ENCODE measurements at places on chromosomes 2 and 18. TPM values are rescaled to one million over a fixed set of nuclear protein-coding genes. Genes with fewer than 3 reads are reported as not detected.

DNA sequence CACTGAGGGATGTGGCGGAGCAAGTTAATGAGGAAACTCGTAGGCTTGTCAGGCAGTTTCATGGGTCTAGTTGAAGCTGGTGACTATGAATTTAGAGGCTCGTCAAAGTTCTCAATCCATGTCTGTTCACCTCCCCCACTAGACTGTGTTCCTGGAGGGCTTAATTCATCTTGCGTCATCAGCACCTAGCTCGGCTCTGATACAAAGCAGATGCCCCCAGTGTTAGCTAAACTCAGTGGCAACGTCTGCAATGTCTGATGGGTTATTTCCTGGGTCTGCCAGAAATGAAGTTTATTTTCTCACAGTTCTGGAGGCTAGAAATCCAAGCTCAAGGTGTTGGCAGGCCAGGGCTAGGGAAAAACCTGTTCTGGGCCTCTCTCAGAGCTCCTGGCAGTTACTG lies 140.6 kb downstream of the PID1 start:
- DNase-seq = no peak
- no peak overlapping the region for H3K4me3 ChIP-seq
- H3K36me3 ChIP-seq = no peaks in the 10 kb centered on the region
- no peaks in the 10 kb centered on the region for H3K27me3 ChIP-seq
- no peaks in the 10 kb centered on the region for H3K4me1 ChIP-seq

GRCh38 chr18:27887711-27888495 lies 289.0 kb downstream of the CDH2 start:
- no peak overlapping the region for H3K4me3 ChIP-seq
- no peak overlapping the region for H3K27ac ChIP-seq
- DNase-seq = no peak
- no peaks in the 10 kb centered on the region for H3K27me3 ChIP-seq
- H3K4me1 ChIP-seq = no peaks in the 10 kb centered on the region

GRCh38 chr2:224532931-224533330 lies 52.2 kb downstream of the CUL3 start:
- H3K36me3 ChIP-seq = peaks cover 40% of the 10 kb centered on the region
- H3K27ac ChIP-seq = peak overlapping the region; percentile 22
- no peaks in the 10 kb centered on the region for H3K27me3 ChIP-seq
- peaks cover 36% of the 10 kb centered on the region for H3K4me1 ChIP-seq
- DNase-seq = no peak
- H3K4me3 ChIP-seq = no peak overlapping the region

- H3K27ac ChIP-seq = no peak overlapping the region
- H3K27me3 ChIP-seq = peaks cover 13% of the 10 kb centered on the region
- no peak for DNase-seq
- H3K36me3 ChIP-seq = no peaks in the 10 kb centered on the region
- no peak overlapping the region for H3K4me3 ChIP-seq
- no peaks in the 10 kb centered on the region for H3K4me1 ChIP-seq
These were observed 2.2 kb downstream of the AQP4 start for GRCh38 chr18:26863122-26863879.

DNA sequence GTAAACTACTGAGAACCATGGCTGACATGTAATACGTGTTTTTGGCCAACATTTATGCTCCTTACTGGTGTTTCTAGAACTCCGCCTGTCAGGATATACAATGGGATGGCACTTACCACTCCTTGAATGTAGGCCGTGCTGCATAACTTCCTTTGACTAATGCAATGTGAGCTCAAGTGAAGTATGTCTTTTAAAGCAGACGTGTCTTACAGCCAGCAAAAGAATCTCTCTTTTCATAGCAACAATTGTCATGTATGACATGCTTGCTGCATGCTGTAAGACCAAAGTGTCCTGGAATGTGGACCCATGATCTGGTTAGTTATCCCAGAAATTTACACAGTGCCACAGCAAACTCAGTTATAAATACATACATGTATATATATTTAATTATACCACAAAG lies 1202.7 kb upstream of the PIK3C3 start:
- no peaks in the 10 kb centered on the region for H3K36me3 ChIP-seq
- H3K4me3 ChIP-seq = no peak overlapping the region
- H3K27me3 ChIP-seq = no peaks in the 10 kb centered on the region
- no peak overlapping the region for H3K27ac ChIP-seq

DNA sequence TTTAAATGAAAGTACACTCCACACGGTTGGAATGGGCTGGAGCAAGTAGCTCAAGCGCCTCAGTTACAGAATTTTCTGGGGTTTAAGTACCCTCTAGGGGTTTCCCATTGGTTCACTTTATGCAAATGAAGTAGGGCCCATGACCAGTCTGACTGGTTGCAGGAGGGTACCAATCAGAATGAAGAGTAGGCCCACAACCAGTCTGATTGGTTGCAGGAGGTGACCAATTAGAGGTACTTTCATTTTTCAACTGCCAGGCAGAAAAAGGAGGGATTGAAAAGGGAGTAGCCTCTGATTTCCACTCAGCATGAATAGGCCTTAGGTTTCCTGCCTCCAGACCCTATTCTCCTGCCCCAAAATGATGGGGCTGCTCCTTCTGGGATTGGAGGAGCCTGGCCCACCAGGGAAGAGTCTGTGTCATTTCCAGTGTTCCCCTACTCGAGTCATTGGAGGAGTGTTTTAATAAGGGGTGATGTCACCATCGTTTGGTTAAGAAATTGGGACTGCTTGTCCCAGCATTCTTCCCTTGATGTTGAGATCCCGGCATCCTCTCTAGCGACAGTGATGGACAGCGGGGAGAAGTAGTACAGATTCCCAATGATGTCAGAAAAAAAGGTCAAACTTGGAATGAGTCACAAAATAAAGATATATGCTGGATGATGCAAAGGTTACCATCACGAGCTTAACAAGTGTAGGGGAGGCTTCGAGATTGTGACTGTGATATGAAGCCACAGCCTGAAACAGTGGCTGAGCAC lies 210.4 kb downstream of the SH3BP4 start:
- no peak overlapping the region for H3K4me3 ChIP-seq
- H3K27me3 ChIP-seq = no peaks in the 10 kb centered on the region
- no peak overlapping the region for H3K27ac ChIP-seq
- H3K36me3 ChIP-seq = no peaks in the 10 kb centered on the region
- DNase-seq = no peak
- no peaks in the 10 kb centered on the region for H3K4me1 ChIP-seq

GRCh38 chr2:200600549-200601225 lies 14.9 kb downstream of the AOX1 start:
- H3K4me1 ChIP-seq = no peaks in the 10 kb centered on the region
- H3K27me3 ChIP-seq = peaks cover 33% of the 10 kb centered on the region
- H3K4me3 ChIP-seq = no peak overlapping the region
- H3K27ac ChIP-seq = no peak overlapping the region

DNA sequence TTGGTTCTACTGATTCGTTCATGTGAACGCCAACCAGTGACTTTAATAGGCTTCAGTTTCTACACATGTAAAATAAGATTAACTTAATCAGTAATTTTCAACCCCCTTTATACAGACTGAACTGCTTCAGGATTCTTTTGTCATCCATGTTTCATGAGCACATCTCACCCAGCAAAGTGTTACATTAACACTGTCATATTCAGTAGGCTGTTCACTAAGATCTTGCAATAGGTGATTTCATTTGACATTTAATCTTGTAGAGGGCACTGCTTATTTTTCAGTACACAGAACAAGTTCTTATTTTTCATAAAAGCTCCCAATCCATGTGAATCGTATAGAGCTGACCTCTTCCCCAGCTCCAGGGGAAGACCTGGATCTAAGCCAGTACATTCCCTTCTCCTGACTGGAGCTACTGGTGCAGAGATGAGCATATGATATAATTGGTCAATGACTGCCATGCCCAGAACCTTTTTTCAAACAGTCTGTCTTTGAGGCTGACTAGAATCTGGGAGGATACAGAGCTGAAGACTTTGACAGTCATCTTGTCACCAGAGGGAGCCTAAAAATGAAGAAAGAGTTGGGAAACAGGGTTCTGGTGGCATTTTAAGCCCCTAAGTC lies 72.2 kb upstream of the CHRNA1 start:
- no peak for DNase-seq
- H3K27ac ChIP-seq = no peak overlapping the region
- H3K36me3 ChIP-seq = peaks cover 12% of the 10 kb centered on the region
- peaks cover 21% of the 10 kb centered on the region for H3K4me1 ChIP-seq
- no peaks in the 10 kb centered on the region for H3K27me3 ChIP-seq

DNA sequence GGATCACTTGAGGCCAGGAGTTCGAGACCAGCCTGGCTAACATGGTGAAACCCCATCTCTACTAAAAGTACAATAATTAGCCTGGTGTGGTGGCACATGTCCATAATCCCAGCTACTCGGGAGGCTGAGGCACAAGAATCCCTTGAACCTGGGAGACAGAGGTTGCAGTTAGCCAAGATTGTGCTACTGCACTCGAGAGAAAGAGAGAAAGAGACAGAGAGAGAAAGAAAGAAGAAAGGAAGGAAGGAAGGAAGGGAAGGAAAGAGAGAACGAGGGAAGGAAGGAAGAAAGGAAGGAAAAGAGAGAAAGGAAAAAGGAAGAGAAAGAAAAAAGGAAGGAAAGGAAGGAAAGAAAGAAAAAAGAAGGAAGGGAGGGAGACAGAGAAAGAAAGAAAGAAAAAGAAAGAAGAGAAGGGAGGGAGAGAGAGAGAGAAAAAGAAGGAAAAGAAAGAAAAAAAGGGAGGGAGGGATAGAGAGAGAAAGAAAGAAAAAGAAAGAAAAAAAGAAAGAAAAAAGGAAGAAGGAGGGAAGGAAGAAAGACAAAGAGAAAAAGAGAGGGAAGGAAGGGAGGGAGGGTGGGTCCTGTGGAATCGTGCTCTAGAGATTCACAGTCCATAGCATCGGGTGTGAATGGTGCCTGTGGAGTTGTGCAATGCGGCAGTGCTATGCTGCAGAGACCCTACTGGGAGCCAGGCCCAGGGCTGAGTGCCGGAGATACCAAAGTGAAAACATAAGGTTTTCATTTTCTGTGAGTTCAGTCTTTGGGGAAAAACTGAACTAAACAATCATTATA lies 4.6 kb upstream of the SDC1 start:
- no peak overlapping the region for H3K27ac ChIP-seq
- H3K27me3 ChIP-seq = peaks cover 53% of the 10 kb centered on the region
- H3K4me3 ChIP-seq = no peak overlapping the region
- H3K4me1 ChIP-seq = peaks cover 6% of the 10 kb centered on the region
- H3K36me3 ChIP-seq = no peaks in the 10 kb centered on the region

DNA sequence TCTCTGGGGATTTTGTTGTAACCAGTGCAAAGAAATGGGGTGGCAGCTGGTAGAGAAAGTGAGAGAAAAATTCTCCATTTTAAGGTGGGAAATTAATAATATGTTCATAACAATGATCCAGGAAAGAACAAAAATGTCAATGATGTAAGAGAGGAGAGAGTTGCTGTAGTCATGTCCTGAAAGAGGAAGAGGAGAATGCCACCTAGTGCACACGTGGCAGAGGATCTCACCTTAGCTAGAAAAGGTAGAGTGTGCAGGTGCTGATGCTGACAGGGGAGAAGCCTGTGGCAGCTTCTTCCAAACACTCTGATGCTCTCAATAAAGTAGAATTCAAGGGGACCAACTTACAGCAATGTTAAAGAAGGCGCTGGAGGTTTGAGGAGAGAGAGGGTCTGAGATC lies 282.9 kb upstream of the PKDCC start:
- H3K4me1 ChIP-seq = no peaks in the 10 kb centered on the region
- peaks cover 4% of the 10 kb centered on the region for H3K27me3 ChIP-seq
- no peak overlapping the region for H3K27ac ChIP-seq
- H3K36me3 ChIP-seq = no peaks in the 10 kb centered on the region

DNA sequence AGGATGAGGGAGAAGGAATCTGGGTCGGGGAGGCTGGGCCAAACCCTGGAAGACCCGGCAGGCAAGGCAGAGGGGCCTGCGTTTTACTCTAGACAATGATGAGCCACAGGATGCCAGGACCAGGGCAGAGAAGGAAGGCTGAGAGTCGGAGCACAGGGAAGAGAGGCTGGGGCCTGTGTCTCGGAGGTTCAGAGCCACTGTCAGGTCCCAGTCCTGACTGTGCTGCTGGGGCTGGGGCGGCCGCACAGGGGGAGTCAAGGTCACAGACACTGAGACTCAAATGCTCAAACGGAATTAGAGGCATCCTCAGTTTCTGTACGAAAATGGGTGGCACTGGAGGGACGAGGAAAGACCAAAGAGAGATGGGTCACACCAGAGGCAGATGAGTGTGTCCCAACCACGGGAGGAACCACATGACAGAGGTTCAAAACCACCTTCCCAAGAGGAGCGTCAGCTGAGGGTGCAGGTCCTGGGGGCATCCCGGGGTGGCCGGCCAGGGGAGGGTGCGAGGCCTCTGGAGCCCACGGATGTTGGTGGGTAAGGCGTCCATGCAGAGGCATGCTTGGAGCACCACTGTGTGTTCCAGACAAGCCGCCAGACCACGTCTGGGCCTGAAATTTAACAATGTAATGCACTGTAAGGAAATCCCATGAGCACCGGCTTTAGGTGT lies 14.7 kb downstream of the HDAC4 start:
- no peak for DNase-seq
- no peak overlapping the region for H3K27ac ChIP-seq
- H3K4me3 ChIP-seq = no peak overlapping the region
- no peaks in the 10 kb centered on the region for H3K27me3 ChIP-seq

GRCh38 chr2:158688721-158689120 lies 106.4 kb upstream of the DAPL1 start:
- H3K27ac ChIP-seq = no peak overlapping the region
- no peak for DNase-seq
- no peaks in the 10 kb centered on the region for H3K36me3 ChIP-seq
- H3K4me3 ChIP-seq = no peak overlapping the region
- no peaks in the 10 kb centered on the region for H3K4me1 ChIP-seq
- H3K27me3 ChIP-seq = peaks cover 8% of the 10 kb centered on the region

GRCh38 chr2:65638443-65638842 lies 206.0 kb upstream of the SPRED2 start:
- no peak overlapping the region for H3K27ac ChIP-seq
- DNase-seq = no peak
- H3K4me3 ChIP-seq = no peak overlapping the region
- peaks cover 12% of the 10 kb centered on the region for H3K27me3 ChIP-seq

GRCh38 chr2:229342376-229342775 lies 71.3 kb upstream of the PID1 start:
- H3K4me1 ChIP-seq = no peaks in the 10 kb centered on the region
- no peaks in the 10 kb centered on the region for H3K27me3 ChIP-seq
- no peaks in the 10 kb centered on the region for H3K36me3 ChIP-seq
- no peak overlapping the region for H3K27ac ChIP-seq

Gene GALNT13
- not detected for total RNA-seq

Gene UPP2
- not detected for total RNA-seq

Gene ACMSD
- not detected for total RNA-seq

Gene LIMS2
- 11.4 TPM for total RNA-seq
